ENCODE measurements at places on chromosomes 16 and 17. TPM values are rescaled to one million over a fixed set of nuclear protein-coding genes. Genes with fewer than 3 reads are reported as not detected.

The ACSM2A gene
- 0.09 TPM for total RNA-seq

DNA sequence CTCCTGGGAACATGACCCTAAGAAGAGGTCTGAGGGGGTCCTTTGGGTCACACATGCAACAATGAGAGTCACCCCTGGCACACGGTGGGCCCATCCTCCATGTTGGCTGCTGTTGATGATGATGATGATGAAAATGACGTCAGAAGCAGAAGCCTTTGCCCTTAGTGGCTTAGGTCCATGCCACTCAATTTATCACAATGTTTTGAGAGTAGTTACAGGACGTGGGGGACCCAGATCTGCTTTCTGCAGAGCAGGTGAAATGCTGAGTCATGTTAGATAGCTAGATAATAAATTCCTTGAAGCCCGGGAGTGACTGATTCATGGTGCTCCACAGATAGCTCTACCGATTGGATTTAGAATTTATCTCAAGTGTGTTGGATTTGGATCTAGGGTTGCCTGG lies 53.9 kb downstream of the VPS35L start:
- H3K27ac ChIP-seq = no peak overlapping the region
- peaks cover 34% of the 10 kb centered on the region for H3K36me3 ChIP-seq
- no peaks in the 10 kb centered on the region for H3K4me1 ChIP-seq
- DNase-seq = no peak
- H3K4me3 ChIP-seq = no peak overlapping the region

DNA sequence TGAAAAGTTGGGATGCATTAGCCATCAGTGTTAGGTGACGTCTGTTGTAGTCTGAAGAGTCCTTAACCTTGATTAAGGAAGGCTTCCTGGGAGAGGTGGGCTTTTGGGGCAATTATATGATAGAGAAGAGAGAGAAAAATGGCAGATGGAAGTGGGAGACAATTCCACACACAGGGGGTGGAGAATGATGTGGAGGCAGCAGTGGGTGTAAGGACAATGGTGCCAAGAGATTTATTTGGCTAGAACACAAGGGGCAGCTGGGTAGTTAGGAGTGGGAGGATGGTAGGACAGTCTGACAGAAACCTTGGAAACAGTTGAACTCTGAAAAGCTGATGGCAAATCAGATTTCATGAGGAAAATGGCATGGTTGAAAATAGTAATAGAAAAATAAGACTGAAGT lies 10.7 kb upstream of the DUSP14 start:
- no peak overlapping the region for H3K27ac ChIP-seq
- no peak for DNase-seq
- peaks cover 7% of the 10 kb centered on the region for H3K4me1 ChIP-seq
- H3K4me3 ChIP-seq = no peak overlapping the region

GRCh38 chr17:32157225-32157624 lies 14.9 kb downstream of the RHOT1 start:
- H3K27ac ChIP-seq = no peak overlapping the region
- peaks cover 39% of the 10 kb centered on the region for H3K36me3 ChIP-seq
- no peaks in the 10 kb centered on the region for H3K27me3 ChIP-seq
- DNase-seq = no peak

GRCh38 chr16:80852261-80852872 lies 48.0 kb upstream of the CDYL2 start:
- no peaks in the 10 kb centered on the region for H3K4me1 ChIP-seq
- H3K36me3 ChIP-seq = no peaks in the 10 kb centered on the region
- no peak for DNase-seq
- H3K27me3 ChIP-seq = no peaks in the 10 kb centered on the region
- H3K27ac ChIP-seq = no peak overlapping the region

The C17orf50 gene
- total RNA-seq = not detected

The PLEKHH3 gene
- total RNA-seq = 44.1 TPM
